ENCODE measurements at places on chromosomes 3 and 15. TPM values are rescaled to one million over a fixed set of nuclear protein-coding genes. Genes with fewer than 3 reads are reported as not detected.

DNA sequence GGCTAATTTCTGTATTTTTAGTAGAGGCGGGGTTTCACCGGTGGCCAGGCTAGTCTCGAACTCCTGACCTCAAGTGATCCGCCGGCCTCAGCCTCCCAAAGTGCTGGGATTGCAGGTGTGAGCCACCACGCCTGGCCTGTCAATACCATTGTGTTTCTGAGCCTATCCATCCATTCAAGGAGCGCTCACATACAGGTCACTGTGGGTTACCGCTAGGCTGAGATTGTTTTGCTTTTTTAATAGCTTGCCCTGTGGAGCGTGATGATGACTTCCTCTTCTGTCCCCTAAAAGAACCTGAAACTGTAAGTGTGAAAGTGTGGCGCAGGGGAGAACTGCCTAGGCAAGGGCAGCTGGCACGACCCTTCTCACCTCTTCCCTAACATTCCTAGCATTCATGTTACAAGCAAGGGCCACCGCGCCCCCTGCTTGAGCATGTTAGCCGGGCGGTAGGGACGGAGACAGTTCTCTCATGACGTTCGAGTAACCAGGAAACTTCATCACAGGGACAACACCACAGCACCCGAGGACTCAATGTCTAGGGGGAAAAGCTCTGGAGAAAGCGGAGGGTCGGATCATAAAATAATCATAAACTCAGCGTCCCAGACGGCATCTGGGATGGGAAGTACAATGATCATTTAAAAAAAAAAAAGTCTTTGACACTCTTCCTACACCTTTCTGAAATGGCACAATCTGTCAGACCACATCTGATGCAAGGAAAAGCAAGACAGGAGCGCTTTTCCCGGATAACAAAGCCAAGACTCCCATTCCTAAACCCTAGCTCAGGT, 790 bp downstream of the LAMP3 start:
- peak; percentile 36 for DNase-seq

The ADAMTS9 gene
- total RNA-seq, result 0.07 TPM

DNA sequence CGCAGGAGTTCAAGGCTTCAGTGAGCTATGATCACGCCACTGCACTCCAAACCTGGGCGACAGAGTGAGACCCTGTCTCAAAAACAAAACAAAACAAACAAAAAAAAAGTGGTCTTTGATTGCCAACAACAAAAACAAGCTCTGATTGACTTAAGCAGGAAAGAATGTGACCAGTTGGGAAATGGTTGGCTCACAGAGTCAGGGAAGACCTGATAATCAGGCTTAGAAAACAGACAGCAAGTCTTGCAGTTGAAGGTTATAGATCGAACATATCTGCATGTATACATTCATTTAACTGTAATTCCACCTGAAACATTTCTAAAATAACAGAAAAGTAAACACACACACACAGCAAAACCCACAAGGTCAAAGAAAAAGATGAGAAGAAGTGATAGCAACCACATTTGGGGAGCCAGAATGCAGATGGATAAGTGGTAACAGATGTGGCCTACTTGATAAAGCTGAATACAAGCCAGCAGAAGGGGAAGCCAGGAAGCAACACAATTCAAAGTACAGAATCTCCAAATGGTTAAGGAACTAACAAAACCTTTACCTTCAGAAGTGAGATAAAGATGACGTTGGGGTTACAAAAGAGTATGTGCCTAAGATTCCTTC, 699.9 kb upstream of the ZNF385D start:
- no peak for DNase-seq

- DNase-seq, result no peak
Observed at GRCh38 chr3:156749244-156749643, 74.9 kb downstream of the TIPARP start.

GRCh38 chr3:43177085-43177484, 71.2 kb upstream of the POMGNT2 start:
- no peak for DNase-seq

DNA sequence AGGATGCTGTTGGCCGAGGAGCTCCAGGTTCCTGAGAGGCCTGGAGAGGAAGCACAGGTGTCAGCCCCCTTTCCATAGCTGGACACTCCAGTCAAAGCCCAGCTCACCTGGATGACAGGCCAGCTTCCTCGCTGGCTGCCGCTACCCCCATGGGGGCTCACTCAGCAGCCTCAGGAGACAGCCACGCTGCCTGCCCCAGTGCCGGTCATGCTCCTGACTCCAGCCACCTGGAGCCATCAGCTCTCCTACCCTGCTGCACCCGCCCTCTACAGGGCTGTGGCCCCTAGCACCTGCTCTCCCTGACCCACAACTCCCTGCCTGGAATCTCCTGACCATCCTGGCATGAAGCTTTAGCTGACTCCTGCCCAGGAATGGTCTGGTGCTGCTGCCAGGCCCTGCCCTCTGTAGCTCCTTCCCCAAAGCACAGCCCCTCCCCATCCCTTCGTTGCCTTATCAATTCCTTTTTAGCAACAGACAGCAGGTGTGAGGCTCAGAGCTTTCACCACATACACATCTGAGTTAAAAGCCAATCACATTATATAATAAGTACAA, 94.2 kb downstream of the NUP210 start:
- no peak for DNase-seq

DNA sequence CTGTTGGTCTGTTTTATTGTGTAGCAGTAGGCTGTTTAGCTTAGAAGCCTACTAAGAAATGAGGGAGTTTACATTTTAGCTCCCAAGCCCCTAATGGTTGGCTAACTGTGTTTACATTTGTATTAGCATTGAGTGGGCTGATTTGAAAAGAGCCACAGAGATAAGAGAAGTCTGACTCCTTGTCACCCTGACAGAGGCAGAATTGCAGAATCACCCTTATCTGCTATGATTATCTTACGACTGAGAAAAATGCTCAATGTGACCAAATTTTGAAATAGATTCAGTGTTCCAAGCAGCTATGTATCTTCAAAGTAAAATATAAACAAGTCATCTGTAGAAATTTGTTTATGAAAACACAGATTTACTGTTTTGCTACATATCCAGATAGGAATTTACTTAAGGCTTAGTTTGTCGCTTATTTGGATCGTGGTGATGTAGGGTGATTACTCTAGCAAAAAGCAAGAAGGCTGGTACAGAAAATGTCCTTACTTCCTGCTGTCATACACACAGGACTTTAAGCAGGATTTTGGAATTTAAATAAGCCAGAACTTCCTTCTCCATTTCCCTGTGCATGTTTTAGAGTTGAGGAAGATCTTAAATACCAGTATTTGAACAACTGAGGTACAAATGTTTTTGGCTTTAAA, 19.0 kb downstream of the SEMA6D start:
- no peak for DNase-seq

Measured in foreskin keratinocyte (primary cell).